ENCODE measurements at places on chromosomes 11 and 22.
A peak's percentile ranks its signal among the peaks of the same experiment; 100 is the strongest.

GRCh38 chr11:59841514-59841913 is 3.8 kb downstream of the CBLIF start:
- DNase-seq: no peak

DNA sequence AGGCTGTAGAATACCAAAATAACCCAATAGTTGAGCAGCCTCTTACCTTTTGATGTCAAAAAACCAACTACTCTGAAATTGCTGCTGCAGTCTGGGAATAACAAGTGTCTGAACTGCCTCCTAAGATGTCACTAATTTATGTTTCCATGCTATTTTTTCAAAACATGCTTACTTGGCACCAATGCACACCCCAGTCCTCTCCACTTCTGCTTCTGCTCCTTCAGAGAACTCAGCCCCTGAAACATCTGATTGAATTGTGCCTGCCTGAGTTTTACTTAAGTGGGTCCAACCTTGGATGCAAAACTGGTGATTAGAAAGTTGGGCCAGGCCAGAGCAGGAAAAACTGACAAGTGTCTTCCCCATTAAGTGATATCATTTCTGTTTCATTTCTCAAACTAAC is 24.6 kb upstream of the TMEM218 start:
- DNase-seq: no peak

- no peak for DNase-seq
Measured at GRCh38 chr11:3046641-3047040, 10.6 kb downstream of the CARS1 start.

GRCh38 chr11:13324709-13325108 is 47.1 kb downstream of the BMAL1 start:
- no peak for DNase-seq

DNA sequence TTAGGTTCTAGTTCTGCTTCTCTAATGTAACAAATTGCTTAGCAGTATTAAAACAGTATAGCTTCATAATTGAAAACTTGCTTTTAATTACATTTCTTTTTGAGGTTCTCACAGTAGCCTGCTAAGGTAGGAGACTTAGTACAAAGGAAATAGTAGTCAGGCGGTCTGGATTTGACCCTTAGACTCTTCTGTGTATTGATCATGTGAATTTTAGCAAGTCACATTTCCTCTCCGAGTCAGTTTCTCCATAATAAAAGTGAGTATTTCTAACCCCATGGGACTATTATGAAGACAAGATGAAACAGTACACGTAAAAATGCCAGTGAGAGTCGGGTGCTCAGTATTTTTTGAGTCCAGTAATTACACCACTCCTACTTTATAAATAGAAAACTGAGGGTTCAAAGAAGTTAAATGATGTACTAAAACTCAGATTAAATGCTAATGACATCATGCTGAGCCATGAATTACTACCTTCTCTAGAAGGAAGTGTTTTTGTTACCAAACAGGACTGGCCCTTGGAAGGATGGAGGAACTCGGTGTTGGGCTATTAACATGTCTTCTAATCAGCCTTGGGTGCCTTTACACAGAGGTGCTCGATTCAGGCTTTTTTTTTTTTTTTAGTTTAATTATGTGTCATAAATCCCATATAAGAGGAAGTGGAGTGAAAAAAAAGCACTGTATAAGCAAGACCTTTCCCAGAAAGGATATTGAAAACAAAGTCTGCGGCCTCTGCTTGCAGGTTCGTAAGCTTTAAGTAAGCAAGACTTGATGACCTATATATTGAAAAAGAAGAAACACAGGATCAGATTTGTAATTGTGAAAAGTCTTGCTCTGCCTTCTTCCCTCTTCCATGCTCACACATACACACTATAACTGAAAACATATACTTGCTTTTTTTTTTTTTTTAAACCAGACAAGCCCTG is 109.0 kb downstream of the EMSY start:
- no peak for DNase-seq

GRCh38 chr11:47354913-47355282 is 2.4 kb upstream of the MYBPC3 start:
- DNase-seq: no peak

GRCh38 chr11:22787551-22788162 is 41.9 kb downstream of the SVIP start:
- DNase-seq: peak; percentile 15

GRCh38 chr22:36744791-36745190 is 31.1 kb downstream of the IFT27 start:
- no peak for DNase-seq

DNA sequence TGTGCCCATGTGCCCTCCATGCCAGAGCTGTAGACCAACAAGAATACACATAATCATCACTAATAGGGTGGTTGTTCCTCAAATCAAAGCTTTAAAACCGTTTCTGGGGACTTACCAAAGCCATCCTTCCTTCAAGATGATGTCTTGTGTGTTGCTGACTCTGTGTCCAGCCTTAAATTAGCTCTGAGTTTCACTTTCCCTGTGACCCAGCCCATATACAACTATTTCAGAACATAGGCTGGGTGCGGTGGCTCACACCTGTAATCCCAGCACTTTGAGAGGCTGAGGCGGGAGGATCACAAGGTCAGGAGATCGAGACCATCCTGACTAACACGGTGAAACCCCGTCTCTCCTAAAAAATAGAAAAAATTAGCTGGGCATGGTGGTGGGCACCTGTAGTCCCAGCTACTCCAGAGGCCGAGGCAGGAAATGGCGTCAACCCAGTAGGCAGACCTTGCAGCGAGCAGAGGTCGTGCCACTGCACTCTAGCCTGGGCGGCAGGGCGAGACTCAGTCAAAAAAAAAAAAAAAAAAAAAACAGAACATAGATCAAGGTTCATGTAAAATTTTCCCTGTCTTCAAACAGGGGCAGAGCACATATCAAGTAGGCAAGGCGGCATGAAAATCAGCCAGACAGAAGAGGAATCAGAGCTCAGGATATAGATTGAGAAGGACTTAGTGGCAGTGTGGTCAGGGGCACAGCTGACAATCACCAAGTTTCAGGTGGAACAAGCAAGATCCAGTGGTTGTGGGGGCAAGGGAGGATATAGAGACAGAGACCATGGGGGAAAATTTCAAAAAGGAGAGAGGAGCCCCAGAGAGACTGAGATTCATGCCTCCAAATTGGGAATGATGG is at the start of gene PLAAT2:
PLAAT2 (minus strand) TSS at position 179 of the 855 bp plus-strand sequence; CDS start at position 124, 55 bp downstream.
- DNase-seq: no peak

- DNase-seq: no peak
Measured at GRCh38 chr11:70335511-70335910, 62.8 kb upstream of the CTTN start.

DNA sequence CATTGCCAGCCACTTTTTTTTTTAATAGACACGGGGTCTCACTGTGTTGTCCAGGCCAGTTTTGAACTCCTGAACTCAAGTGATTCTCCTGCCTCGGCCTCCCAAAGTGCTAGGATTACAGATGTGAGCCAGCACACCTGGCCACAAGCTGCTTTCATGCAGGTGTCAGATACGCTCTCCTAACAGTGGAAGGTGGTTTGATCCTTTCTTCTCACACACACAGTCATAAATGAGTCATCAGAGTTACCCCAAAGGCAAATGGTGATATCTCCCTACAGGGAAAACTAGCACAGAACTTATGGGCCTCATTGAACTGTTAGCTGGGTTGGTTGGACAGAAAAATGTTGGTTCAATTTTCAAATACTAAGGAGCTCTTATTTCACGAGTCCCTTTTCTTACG is 38.2 kb upstream of the UBASH3B start:
- no peak for DNase-seq

DNA sequence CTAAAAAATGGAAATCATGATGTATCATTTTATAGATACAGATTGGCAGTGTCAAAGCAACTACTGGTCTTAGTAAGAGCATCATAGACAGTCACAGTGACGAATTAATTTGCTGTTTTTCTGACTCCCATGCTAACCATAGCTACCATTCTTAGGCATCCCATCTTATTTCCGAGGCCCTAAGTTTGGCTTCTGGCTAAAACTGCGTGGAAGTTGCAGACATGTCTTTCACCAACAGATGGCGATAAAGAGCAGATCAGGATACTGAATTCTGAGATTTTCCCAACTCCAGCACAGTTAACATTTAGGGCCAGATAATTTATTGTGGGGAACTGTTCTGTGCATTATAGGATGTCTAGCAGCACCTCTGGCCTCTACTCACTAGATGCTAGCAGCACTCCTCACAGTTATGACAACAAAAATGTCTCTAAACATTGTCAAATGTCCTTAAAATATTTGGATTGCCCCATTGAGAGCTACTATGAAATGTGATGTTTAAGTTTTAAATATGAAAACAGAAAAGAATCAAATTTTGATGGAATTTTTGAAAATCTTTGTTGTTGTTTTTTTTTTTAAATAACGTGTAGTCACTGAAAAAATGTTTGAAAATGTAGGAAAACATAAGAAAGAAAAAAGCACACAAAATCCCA is 16.3 kb downstream of the OR2AG2 start:
- DNase-seq: peak; percentile 8

- no peak for DNase-seq
Measured at GRCh38 chr11:100235085-100235484, 452.0 kb upstream of the ARHGAP42 start.
